Right ventricle myocardium inferior (tissue), 1 donor: ENCODE measurements at places on chromosomes 13 and 19.

GRCh38 chr19:49952479-49952836, 8.5 kb downstream of the SIGLEC11 start:
- no peak for DNase-seq

DNA sequence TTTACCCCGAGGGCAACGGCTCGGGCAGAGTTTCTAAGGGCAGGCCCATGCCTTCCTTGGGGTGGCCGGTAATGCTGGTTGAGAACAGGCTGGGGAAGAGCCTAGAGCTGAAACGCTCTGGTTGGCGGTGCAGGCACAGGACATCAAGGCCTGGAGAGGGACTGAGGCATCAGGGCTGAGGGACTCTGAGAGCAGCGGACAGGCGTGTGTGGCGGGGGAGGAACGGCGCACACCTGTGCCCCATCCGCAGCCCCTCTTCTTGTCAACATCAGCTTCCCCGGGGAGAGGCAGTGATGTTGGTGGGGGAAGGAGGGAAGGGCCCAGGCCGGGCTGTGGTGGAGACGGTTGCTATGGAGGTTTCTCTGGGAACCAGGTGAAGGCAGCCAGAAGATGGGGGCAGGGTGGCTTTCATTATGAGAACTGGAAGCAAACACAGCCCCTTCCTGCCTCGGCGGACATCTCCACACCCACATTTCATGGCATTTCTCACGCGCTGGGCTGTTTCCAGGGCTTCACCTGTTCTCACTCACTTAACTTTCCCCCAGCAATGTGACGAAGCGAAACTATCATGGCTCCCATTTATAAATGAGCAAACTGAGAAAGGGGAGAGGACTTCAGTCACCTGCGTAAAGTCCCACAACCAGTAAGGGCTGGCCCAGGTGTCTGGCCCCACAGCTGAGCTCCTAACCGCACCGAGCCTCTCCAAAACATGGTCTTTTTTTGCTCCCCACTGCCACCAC, 8.2 kb upstream of the ATF5 start:
- no peak for DNase-seq

GRCh38 chr19:51386882-51387520, 773 bp downstream of the LIM2 start:
- no peak for DNase-seq

GRCh38 chr19:16915135-16915534, 26.3 kb downstream of the F2RL3 start:
- no peak for DNase-seq

GRCh38 chr13:83929157-83929556, 46.9 kb upstream of the SLITRK1 start:
- DNase-seq, result no peak

GRCh38 chr19:53504885-53505284, 33.1 kb upstream of the ZNF331 start:
- DNase-seq, result no peak

DNA sequence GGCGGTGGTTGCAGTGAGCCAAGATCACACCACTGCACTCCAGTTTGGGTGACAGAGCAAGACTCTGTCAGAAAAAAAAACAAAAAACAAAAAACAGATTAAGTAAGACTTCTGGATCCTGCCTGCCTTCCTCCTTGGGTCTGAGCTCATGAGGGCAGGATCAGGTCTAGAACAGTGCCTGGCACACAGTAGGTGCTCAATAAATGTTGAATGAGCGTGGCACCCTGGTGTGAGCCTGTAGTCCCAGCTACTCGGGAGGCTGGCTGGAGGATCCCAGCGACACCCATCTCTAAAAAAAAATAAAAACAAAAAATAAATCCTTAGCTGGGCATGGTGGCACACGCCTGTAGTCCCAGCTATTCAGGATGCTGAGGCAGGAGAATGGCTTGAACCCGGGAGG, 2.8 kb upstream of the CDC37 start:
- DNase-seq, result peak; percentile 14
